Body of pancreas (tissue), 4 donors: ENCODE measurements at places on chromosomes 11 and 22. TPM values are rescaled to one million over a fixed set of nuclear protein-coding genes. Genes with fewer than 3 reads are reported as not detected.
A peak's percentile ranks its signal among the peaks of the same experiment; 100 is the strongest.

GRCh38 chr22:38172832-38173640 is 8.6 kb downstream of the PLA2G6 start:
- peak; percentile 85 for DNase-seq

- peak; percentile 69 for DNase-seq
These were observed 12.3 kb downstream of the STARD10 start for GRCh38 chr11:72781313-72782080.

The GPHA2 gene
- 7.3 TPM for total RNA-seq

DNA sequence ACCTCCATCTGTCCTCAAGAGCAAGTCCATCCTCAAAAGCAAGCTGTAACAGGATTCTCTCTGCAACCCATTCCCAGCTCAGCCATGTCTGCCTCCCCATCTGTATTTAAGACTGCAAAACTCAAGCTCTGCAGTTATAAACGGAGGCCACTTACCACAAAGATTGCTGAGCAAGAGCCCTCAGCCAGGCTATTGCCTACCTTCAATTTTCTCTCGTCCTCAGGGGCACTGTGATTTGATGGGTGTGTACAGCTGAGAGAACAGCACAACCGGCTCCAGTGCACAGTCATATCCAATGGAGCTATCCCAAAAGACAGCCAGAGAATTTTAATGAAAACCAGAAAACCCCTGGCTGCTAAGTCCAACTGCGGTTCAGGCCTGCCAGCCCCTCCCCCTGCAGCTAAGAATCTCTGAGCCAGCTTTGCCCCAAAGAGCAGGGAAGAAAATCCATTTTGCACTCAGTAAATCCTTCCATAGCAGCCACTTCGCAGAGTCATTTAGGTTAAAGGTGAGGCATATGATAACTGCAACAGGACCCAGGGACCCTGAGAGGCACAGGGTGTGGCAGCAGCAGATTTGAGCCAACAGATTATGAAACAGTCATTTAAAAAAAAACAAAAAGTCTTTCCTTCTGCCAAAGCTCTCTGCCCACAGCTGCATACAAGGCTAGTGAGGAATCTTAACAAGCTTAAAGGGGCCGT is 37.6 kb downstream of the RAB30 start:
- DNase-seq: peak; percentile 34

GRCh38 chr11:122375687-122376399 is 259.8 kb upstream of the BLID start:
- no peak for DNase-seq

DNA sequence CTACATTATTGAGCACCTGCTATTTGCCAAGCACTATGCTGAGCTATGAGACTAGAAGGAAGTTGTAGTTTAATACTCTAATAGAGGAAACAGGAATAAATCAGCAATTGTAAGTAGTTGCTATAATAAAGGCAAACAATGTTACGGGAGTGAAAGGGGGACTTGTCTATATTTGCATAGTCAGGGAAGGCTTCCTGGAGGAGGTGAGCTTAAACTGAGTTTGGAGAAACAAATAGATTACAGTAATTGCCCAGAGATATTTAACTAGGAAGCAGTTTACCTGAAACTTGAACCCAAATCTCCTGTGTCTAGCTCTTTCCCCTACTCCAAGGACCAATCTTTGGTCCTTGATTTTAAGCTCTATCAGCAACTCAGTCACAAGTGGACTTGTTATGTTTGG is 2.1 kb upstream of the ENTHD1 start:
- no peak for DNase-seq
